GF-D8 (cell line): ENCODE measurements at places on chromosomes 4 and X.

DNA sequence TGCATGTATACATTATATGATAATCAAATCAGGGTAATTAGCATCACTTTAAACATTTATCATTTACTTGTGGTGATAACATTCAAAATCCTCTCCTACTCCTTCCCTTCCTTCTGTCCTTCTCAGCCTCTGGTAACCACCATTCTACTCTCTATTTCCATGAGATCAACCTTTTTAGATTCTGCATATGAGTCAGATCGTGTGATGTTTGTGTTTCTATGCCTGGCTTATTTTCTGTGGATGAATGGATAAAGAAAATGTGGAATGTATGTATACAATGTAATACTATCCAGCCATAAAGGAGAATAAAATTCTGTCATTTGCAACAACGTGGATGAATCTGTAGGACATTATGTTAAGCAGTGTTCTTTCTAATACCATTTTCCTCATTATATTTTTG is 123.9 kb downstream of the NAA11 start:
- no peak for DNase-seq

- DNase-seq, result no peak
Observed at GRCh38 chr4:4411906-4412305, 25.0 kb downstream of the NSG1 start.

- no peak for DNase-seq
Observed at GRCh38 chr4:172947594-172947993, 221.0 kb upstream of the GALNT7 start.

DNA sequence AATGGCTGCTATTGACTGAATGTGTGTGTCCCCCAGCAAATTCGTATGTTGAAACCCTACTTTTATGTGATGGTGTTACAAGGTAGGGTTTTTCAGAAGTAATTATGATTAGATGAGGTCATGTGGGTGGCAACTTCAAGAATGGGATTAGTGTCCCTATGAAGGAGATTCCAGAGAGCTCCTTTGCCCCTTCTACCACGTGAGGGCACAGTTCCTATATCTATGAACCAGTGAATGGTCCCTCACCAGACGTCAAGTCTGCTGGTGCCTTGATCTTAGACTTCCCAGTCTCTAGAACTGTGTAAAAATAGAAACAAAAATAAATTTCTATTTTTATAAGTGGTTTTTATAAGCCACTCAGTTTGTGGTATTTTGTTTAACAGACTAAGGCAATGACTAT is 1137.6 kb upstream of the IGFBP7 start:
- no peak for DNase-seq

DNA sequence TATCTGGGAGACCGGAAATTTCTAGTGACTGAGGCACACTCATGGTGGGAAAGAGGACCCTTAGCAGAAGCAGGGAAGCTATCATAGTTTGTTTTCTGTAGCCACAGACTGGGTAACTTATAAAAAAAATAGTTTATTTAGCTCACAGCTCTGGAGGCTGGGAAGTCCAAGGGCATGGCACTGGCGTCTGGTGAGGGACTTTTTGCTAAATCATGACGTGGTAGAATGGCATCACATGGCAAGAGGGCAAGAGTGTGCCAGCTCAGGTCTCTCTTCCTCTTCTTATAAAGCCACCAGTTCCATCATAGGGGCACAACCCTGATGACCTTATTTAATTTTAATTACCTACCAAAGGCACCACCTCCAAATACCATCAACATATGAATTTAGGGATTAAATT is 13.3 kb downstream of the APLN start:
- no peak for DNase-seq

GRCh38 chr4:40995850-40996249 is 218.5 kb downstream of the APBB2 start:
- DNase-seq, result no peak

DNA sequence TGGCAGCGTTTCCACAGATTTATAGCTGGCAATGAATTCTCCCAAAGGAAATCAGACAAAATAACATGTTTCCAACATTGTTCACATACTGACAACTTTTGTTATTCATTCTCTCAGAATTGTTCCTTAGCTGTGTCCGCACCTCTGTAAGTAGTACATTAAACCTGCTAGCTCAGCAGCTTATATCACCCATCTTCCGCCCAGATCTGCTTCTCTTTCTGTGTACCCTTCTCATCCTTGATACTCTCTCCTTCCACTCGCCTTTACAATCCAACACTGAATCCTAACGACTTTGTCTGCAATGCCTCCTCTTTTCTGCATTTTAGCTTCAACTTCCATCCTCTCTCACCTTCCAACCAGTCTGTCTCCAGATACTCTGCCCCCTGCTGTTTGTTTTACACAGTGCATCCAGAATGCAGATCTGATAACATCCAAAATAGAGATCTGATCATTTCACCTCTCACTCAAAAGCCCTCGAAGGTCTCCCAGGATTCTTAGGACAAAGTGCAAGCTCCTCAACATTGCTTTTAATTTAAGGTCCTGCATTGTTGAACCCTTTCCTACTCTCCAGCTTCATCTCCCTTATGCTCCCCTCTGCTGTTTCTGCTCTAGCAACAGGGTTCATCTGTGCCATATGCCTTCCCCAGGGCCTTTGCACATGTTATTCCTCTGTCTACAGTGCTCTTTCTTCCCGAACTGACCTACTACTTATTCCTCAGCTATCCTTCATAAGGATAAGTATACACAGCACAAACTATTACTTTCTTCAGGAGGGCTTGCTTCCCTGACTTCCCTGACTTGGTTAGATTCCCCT is 67.3 kb upstream of the VBP1 start:
- DNase-seq, result no peak

DNA sequence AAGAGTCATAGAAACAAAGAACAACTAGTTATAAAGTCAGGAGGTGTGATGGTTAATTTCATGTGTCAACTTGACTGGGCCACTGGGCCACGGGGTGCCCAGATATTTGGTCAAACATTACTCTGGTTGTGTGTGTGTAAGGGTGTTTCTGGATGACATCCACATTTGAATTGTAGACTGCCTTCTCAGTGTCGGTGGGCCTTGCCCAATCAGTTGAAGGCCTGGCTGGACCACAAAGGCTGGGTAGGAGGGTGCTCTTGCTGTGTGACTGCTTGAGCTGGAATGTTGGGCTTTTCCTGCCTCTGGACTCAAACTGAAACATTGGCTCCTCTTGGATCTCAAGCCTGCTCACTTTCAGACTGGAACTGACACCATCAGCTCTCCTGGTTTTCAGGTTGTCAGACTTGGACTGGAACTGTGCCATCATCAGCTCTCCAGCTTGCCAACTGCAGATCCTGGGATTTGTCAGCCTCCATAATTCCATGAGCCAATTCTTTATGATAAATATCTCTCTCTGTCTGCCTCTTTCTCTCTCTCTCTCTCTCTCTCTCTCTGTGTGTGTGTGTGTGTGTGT is 41.4 kb downstream of the CLDN34 start:
- no peak for DNase-seq

GRCh38 chr4:139011225-139011950 is 4.2 kb upstream of the NOCT start:
- no peak for DNase-seq

GRCh38 chr4:55793479-55793878 is 26.1 kb upstream of the EXOC1L start:
- no peak for DNase-seq

- DNase-seq, result no peak
Observed at GRCh38 chr4:86174506-86174905, 185.3 kb downstream of the MAPK10 start.

GRCh38 chr4:48175806-48176205 is 41.8 kb upstream of the TXK start:
- no peak for DNase-seq

- DNase-seq, result no peak
Observed at GRCh38 chrX:109776986-109777385, 43.9 kb upstream of the ACSL4 start.

- DNase-seq, result no peak
Observed at GRCh38 chr4:24495388-24495787, 89.0 kb downstream of the DHX15 start.

- no peak for DNase-seq
Observed at GRCh38 chrX:42375086-42375485, 402.9 kb downstream of the PPP1R2C start.

DNA sequence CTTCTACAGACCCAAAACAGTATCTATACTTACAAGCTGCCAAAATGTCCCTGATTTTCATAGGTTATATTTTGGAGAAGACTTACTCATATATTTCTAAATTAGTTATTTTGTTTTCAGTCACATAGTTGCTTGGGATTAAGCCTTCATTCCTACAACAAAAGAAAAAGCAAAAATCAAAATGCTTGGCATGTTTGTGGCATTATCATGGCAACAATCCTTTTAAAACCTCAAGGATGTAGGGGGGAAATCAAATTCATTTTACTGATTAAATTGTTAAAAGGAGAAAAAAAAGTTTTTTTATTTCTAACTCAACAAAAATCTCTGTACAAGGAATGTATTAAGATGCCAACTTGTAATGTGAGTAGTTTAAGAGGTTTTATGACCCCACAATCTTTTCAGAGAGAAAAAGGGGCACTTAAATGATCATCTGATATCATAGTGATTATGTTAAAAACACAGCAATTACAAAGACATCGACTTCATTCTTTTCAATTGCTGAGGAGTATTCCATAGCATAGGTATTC is 23.5 kb downstream of the TXK start:
- no peak for DNase-seq

DNA sequence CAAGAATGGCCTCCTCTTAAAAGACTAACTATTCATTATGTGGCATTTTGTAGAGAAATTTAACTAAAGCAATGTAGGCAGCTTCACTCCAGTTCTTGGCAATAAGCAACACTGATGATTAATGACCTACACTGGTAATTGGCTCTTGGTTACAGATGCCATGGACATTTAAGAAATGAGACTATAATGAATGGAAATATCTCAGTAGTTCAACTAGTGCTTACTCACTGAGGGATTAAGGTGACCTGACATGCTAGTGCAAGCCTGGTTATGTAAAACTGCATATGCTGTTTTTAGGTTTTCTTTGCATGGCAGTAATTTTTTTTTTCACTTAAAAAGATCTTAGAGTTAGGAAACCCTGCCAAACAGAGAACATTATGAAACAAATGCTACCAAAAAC is 152.7 kb upstream of the AADAT start:
- DNase-seq, result no peak

GRCh38 chrX:38275615-38276014 is 51.7 kb downstream of the RPGR start:
- no peak for DNase-seq

DNA sequence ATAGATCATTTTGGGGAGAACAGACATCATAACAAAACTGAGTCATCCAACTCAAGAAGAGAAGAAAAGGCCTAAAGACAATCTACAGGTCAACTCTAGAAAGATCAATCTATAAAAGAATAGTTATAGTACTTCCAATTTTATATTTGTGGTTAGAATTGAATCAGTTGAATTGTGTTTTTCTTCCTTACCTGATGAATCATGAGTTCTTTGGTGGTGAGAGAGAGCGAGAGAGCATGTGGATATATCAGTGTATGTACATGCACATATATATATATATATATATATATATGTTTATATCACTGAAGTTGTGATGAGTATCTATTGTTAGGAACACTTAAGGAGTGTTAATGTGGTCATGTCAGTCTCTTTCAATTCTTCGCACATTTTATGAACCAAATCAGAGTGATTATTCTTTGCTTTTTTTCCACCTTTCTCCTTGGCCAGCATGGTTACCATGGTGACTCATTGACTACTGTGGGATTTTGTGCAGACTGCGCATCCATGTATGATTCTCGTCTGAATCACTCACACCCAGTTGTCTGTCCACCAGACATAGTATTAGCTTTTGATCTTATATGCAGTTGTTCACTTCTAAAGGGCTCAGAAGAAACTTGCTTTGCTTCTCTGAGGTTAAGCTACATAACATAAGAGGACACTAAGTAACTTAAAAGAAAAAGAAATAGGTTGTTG is 90.4 kb upstream of the RAB40AL start:
- DNase-seq, result no peak

DNA sequence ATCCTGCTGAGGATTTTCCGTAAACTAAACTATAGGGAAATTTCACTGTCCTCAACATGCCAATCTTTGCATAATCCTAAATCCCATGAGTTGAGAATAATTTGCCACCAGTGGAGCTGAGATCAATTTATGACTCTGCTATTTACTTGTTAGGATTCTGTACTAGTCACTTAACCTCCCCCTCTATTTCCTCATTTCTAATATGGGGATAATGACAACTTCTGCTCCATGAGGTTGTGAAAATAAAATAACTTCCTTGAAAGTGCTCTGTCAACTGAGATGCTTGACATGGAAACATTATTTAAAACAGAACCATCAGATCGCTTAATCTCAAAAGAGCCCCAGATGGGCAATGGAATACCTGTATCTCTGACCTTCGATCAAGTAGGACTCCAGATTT is 2.6 kb upstream of the FGF16 start:
- no peak for DNase-seq

DNA sequence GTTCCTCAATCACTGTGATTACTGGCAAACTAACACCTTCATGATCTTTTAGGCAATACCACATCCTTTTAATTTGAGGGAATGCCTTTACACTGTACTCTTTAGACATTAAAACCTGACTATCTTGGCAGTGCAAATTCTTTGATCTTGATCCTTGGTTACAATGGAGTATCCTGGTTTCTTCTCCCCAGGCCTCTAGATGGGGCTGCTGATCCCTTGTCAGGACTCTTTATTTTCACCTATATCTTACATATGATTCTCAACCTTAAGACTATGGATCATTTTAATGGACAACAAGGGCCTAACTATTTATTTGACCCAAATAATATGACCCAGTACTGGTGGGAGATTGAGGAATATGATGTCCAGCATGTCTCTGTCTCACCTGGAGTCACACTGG is 1005.5 kb upstream of the INTU start:
- no peak for DNase-seq

DNA sequence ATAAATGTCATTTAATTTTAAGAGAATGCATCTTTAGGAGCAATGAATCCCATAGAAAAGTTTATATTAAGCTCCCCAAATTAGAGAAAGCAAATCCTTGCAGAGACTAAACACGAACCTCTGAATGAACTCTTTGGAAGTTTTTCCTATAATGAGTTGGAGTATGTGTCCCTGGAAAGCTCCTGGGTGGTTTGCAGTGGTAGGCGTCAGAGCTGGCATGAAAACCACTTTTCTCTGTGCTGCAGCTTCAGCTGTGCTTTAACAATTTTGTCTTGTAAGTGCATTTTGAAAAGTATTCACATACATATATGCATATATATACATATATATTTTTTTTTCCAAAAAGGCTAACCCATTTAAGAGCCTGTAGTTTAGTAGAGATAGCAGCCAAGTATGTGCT is 148.7 kb upstream of the TBC1D9 start:
- no peak for DNase-seq

DNA sequence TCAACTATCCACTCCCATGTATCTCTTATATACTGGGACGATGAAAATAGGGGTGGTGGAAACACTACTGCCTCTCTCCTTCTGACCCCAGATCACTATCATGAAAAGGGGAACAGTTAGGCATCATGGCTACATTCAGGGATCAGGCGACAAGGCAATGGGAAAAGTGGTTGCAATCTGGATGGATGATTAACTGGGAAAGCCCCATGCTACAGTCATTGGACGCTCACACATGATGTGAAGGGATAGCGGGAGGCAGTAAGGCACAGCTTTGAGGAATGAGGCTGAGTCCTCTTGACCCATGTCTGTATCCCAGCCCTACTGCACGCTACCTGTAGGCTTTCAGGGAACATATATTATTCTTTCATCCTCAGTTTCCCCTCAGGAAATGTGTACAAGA is 10.2 kb downstream of the GASK1B start:
- no peak for DNase-seq

GRCh38 chr4:14924812-14925344 is 77.4 kb upstream of the CPEB2 start:
- no peak for DNase-seq

- no peak for DNase-seq
Observed at GRCh38 chr4:140757232-140757630, 1.0 kb upstream of the TBC1D9 start.
